Hindlimb muscle (tissue), 1 donor: ENCODE measurements at places on chromosomes 2 and 18. TPM values are rescaled to one million over a fixed set of nuclear protein-coding genes. Genes with fewer than 3 reads are reported as not detected.

The ERICH2 gene
- polyA plus RNA-seq: 0.56 TPM

The CRYGD gene
- polyA plus RNA-seq: not detected

The CYP26B1 gene
- 13.1 TPM for polyA plus RNA-seq

The CCDC141 gene
- 81.5 TPM for polyA plus RNA-seq

The SPATA3 gene
- polyA plus RNA-seq: not detected

The SULT1C3 gene
- polyA plus RNA-seq: not detected

The AQP12A gene
- polyA plus RNA-seq: 0.74 TPM

The IL36RN gene
- polyA plus RNA-seq: not detected

The GALNT14 gene
- polyA plus RNA-seq: 1.5 TPM

The FBLN7 gene
- 8.5 TPM for polyA plus RNA-seq

The DYNC2LI1 gene
- polyA plus RNA-seq: 14.9 TPM

The TMEM163 gene
- 0.72 TPM for polyA plus RNA-seq

The DPYSL5 gene
- 39.8 TPM for polyA plus RNA-seq

GRCh38 chr2:28648147-28648546 is 103.5 kb upstream of the PPP1CB start:
- no peak for DNase-seq

GRCh38 chr2:28025123-28025522 is 134.6 kb downstream of the BABAM2 start:
- no peak for DNase-seq

DNA sequence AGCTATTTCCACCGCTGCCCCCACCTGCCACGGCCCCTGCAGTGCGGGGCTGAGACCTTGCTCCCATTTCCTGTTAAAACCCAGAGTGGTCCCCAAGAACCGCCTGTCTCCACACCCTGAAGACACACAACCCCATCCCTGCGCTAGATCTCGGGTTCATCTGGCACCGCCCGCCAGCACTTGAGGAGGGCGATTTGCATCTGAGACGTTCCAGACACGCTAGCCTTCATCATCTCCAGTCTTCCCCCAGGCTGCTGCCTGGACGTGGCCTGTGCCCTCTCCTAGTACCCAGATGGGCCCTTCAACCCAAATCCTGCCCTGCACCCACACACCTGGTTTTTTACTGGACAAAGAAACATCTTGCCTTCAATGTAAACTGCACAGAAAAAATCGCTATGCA is 49.8 kb downstream of the SLC66A2 start:
- no peak for DNase-seq

DNA sequence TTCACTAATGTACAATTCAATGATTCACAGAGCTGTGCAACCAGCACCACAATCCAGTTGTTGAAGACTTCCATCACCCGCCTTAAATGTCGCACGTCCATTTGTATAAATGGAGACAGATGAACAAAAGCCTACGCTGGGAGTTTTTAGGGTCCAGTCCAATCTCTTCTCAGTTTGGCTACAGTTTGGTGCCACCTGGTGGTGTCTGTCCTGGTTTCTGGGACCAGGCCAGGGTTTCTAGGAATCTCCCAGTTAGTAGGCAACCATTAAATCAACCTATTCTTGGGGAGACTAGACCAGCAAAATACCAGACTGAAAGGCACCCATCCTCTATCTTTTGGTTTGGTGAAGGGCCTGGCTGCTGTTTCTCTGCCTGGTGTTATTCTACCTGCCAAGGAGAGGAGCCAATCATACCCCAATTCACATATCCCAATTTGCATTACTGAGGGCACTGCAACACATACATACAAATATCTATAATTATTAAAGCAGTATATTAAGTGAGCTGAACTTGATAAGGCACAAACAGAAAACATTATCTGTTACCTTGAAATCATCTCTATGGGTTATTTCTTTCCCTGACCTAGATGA is 3.2 kb upstream of the DDX1 start:
- DNase-seq: peak; percentile 33

GRCh38 chr2:150644298-150645067 is 157.0 kb upstream of the RND3 start:
- no peak for DNase-seq

DNA sequence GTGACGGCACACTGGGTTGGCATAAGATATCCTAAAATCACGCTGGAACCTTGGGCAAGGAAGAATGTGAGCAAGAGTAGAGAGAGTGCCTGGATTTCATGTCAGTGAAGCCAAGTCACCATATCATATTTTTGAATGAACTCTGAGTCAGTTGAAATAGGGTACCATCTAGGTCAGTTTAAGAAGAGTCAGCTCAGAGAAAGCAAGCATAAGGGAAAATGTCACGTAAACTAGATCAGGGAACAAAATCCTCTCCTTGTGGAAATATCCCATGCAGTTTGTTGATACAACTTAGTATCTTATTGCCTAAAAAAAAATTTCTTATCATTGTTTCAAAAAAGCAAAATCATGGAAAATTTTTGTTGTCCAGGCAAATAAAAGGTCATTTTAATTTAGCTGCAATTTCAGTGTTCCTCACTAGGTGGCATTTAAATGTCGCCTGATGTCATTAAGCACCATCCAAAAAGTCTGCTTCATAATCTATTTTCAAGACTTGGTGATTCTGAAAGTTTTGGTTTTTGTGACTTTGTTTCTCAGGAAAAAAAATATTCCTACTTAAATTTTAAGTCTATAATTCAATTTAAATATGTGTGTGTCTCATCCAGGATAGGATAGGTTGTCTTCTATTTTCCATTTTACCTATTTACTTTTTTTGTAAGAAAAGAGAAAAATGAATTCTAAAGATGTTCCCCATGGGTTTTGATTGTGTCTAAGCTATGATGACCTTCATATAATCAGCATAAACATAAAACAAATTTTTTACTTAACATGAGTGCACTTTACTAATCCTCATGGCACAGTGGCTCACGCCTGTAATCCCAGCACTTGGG is 19.6 kb downstream of the RSAD2 start:
- peak; percentile 48 for DNase-seq

GRCh38 chr2:69975136-69975852 is 13.9 kb upstream of the ASPRV1 start:
- DNase-seq: no peak

- no peak for DNase-seq
Observed at GRCh38 chr2:80573950-80574349, 269.4 kb upstream of the LRRTM1 start.

- no peak for DNase-seq
Observed at GRCh38 chr18:47512726-47513435, 261.4 kb upstream of the SKOR2 start.

DNA sequence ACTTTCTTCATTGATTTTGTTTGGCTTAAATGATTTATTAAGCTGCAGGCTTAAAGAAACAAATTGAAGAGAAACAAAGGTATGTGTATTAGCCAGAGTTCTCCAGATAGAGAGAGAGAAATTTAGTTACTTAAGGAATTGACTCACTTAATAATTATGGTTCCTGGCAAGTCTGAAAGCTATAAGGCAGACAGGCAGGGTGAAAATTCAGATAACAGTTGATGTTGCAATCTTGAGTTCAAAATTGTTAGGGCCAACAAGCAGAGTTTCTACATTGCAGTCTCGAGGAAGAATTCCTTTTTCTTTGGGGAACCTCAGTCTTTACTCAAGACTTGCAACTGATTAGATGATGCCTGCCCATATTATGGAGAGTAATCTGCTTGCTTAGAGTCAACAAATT is 593.5 kb downstream of the ADCYAP1 start:
- no peak for DNase-seq

GRCh38 chr2:66982766-66983165 is 414.4 kb upstream of the ETAA1 start:
- no peak for DNase-seq

DNA sequence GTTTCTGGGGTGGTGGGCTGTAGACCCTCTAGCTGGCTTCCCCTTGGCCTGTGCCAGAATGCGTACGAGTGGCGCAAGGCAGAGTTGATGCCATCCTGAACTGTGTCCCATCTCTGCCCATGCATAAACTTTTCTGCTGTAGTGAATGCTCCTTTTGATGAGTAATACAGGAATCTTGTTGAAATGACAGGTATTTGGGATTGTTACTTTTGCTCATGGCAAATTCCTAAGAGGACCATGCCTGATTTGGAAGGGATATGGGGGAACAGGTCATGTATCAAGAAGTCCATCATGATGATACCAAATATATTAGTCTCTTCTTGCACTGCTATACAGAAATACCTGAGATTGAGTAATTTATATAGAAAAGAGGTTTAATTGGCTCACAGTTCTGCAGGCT is 648.0 kb downstream of the SLC4A3 start:
- DNase-seq: no peak

- DNase-seq: no peak
Observed at GRCh38 chr2:166117491-166117890, 10.3 kb downstream of the SCN1A start.

GRCh38 chr2:164015328-164016123 is 279.7 kb upstream of the FIGN start:
- no peak for DNase-seq

GRCh38 chr18:36419188-36419899 is 121.8 kb downstream of the FHOD3 start:
- DNase-seq: no peak

DNA sequence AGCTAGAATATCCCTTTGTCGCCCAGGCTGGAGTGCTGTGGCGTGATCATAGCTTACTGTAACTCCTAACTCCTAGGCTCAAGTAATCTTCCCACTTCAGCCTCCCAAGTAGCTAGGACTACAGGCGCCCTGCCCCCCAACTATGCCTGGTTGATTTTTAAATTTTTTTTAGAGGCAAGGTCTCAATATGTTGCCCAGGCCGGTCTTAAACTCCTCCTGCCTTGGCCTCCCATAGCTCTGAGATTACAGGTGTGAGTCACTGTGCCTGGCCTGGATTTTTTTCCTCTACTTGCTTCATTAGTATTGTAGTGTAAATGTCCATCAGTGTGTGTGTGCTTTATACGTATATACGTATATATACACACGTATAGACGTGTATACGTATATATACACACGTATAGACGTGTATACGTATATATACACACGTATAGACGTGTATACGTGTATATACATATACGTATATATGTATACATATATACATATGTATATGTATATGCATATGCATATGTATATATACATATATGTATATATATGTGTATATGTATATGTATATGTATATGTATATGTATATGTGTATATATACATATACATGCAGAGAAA is 124.4 kb downstream of the DIS3L2 start:
- DNase-seq: no peak

DNA sequence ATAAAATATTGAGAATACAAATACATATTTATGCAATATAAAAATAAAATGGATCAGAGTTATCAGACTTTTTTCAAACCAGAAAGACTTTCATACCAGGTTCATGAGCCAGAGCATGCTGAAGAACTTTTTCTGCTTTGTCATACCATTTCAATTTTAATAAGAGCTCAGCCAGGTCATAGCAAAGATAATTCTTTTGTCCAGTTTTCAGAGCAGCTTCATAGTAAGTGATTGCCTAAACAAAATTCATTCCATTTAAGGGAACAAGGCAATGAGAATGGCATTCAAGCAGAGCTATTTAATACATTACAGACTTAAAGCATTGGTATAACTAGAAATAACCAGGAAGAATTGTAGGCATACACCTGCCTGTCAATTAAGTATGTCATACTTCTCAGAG is 42.3 kb downstream of the TTC21B start:
- DNase-seq: no peak

DNA sequence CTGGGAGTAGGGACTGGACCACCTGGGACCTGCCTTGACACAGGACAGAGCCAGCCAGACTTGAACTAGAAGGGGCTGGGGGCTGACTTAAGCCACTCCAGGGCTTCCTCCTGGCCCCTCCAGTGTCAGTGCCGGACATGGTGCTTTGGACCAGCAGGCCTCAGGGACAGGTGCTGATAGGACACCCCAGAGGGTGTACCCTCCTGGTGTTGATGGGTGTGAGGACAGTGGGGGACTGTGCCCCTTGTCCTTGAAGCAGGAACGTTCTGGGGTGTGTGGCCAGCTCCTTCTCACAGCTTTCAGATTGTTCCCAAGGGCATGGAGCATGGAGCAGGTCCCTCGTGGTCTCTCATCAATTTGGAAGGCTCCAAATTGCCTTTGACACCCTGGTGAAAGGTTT is 6.8 kb downstream of the MAL start:
- no peak for DNase-seq

DNA sequence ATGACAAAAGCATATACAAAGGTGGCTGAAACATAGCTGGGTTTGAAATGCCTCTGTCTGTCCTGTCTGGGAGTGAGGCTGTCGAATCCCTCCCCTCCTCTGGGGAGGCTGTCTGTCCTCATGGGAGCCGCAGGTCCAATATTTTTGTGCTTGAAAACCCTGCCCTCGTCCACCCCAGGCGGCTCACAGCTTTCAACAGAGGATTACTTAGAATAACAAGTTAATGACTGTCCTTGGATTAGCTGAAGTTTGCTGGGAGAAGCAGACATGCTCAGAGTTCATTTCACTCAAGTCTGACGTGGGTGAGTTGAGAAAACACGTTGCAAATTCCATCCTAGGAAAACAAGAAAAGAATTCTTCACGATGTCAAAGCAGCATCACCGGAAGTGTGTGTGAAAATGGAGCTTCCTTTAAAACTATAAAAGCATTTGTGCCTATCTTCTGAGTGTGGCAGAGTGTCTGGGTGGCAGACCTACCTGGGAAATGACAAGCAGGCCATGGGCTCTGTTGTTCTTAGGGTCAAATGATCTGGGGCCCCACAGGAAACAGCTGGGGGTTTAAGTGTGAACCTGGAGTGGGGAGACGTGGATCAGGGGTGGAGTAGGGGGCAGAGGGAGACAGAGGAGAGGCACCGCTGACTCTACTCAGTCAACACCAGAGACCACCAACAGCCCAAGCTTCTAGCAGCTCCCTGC is 77.1 kb downstream of the DDX1 start:
- DNase-seq: no peak

DNA sequence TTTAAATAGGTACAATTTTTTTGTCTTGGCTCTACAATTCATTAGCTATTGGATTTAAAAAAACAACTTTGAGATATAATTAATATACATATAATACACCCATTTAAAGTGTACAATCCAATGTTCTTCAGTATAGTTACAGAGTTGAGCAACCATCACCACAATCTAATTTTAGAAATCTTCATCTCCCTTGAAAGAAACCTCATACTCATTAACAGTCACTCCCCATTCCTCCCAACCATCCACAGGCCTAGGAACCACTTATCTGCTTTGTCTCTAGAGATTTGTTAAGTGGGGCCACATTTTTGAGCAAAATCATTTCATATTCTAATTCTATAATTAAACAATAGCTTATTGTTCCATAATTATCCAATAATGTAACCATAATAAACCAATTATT is 32.6 kb downstream of the MRPL33 start:
- no peak for DNase-seq

DNA sequence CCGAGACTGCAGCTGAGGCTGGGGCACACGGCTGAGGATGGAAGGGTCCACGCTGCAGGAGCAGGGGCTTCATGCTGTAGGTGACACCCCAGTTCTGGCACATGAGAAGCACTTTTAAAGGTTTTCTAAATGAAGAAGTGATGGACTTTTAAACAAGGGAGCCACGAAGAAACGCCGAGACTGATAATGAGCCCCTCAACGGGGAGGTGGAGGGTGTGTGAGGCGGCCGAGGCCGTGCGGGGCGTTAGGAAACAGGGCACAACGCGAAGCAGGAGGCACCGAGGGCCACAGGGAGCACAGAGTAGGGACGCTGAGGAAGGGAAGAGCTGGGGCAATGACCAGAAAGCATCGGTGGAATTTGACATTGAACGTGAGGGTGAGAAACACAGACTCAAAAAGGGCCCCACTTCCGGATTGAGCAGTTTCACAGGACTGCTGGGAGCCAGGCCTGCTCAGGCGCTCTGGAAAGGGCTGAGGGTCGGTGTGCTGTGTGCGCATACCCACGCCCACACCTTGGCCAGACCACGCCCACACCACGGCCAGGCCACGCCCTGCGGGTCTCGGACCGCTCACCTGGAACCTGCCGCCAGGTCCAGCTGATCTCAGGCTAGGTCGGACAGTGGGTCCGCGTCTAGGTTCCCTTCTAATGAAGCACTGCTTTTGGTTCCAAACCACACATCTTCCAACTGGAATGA is 115.7 kb downstream of the GYPC start:
- no peak for DNase-seq
